ENCODE measurements at places on chromosomes 1 and 21. TPM values are rescaled to one million over a fixed set of nuclear protein-coding genes. Genes with fewer than 3 reads are reported as not detected.

NMNAT2 gene
- polyA plus RNA-seq: 6.0 TPM

GRCh38 chr1:53342735-53343470 is 15.0 kb upstream of the LRP8 start:
- no peak for DNase-seq

DNA sequence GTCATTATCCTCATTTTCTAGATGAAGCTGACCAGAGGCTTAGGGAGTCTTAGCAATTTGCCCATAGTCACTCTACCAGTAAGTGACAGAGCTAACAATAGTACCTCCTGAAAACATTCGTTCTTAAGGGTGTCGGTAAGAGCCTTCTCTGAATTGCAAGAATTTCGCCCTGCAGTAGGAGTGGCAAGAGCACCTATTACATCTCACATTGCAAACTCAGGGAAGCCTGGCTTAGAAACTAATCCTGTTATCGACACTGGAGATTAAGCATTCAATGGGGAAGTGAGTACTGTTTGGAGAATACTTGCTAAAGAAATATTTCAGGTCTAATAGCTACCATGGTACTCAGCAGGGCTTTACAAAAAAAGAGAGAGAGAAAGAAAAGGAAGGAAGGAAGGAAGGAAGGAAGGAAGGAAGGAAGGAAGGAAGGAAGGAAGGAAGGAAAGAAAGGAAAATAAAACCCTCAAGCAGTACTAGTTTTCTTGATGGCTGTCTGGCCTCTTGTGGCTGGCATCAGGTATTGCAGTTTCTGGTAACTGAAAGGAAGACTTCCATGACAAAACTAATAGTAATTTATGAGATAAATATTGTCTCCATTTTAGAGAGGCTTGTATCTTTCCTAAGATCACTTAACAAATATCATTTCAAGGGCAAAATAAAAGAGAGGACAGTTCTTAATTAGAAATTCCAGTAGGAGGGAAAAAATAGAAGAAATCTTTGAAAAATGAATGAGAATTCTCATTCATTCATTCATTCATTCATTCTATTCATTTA is 10.4 kb downstream of the C1orf226 start:
- DNase-seq: no peak

DNA sequence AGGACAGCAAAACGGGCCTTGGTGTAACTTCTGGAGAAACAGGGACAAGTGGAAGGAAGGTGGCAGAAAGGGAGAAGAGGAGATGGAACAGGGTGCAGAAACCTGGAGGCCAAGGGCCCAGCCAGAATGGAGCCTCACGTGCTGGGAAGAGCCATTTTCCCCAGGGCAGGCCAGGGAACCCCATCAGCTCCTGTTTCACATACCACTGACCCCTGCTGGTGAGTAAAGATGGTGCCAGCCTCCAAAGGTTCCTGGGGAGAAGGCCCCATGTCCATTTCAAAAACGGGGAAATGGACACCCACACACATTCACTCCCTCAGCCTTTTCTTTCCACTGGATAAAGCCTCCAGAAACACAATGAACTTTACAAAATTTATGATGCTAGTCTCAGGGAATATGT is 57.6 kb upstream of the JUN start:
- no peak for DNase-seq

GRCh38 chr1:212873518-212873917 is 15.4 kb downstream of the FLVCR1 start:
- DNase-seq: no peak
